Stimulated activated naive CD4-positive, alpha-beta T cell (primary cell): ENCODE measurements at places on chromosomes 1 and 21.

DNA sequence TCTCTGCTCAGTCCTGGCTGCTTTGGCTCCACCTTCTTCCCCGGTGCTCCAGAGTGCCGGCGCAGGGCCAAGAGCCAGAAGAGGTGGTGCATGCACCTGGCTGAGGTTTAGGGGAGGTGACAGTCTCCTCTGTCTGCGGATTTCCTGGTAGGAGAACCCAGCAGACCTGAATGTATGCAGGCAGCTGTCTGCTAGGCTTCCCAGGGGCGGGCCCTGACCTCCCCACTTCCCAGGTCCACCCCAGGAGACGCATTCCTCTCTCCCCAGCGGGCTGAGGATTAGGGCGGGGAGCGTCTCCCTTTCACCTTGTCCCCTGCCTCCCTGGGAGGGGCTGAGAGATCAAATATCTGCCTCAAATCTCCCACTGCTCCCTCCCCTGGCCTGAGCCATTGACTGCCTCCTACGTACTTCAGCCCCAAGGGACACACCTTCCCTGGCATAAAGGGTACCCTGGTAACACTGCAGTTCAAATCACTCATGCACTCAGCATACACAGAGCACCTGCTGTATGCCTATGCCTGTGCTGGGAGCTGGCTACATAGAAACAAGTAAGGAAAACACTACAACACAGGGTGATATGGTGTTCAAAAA is 27.5 kb downstream of the DMBX1 start:
- DNase-seq = no peak

DNA sequence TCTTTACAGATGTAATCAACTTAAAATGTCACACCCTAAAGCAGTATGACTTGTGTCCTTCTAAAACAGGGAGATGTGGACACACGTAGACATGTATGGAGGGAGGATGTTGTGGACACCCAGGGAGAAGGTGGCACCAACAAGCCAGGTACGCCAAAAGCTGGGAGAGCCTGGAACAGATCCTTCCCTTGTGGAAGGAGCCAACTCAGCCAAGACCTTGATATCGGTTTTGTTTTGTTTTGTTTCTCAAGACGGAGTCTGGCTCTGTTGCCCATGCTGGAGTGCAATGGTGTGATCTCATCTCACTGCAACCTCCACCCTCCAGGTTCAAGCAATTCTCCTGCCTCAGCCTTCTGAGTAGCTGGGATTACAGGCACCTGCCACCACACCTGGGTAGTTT is 45.6 kb downstream of the CHAF1B start:
- DNase-seq = no peak

GRCh38 chr1:21956720-21957552 is 19.8 kb upstream of the HSPG2 start:
- DNase-seq = peak; percentile 37

- DNase-seq = no peak
These were observed 29.3 kb upstream of the USP1 start for GRCh38 chr1:62407398-62408009.

DNA sequence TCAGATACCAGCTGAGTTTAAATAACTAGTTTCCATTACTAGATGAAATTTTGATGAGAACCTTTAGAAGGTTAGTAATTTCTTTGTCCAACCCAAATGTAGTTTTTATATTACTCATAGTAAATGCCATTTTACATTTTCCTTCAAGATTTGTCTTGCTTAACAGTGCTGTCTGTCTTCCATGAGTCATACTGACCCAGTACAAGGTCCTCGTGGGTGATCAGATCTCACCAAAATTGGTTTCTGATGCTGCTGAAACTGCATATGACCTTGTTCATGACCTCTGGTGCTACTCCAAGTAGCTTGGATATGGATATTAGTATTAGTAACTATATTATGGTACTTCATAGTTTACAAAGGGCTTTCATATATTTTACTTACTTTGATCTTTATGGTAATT is 207.1 kb downstream of the RYR2 start:
- DNase-seq = no peak

GRCh38 chr1:229537894-229538293 is 20.6 kb downstream of the ABCB10 start:
- DNase-seq = no peak

GRCh38 chr1:8862528-8862927 is 16.0 kb downstream of the ENO1 start:
- peak; percentile 35 for DNase-seq

GRCh38 chr21:26529526-26529925 is 43.6 kb downstream of the CYYR1 start:
- no peak for DNase-seq

DNA sequence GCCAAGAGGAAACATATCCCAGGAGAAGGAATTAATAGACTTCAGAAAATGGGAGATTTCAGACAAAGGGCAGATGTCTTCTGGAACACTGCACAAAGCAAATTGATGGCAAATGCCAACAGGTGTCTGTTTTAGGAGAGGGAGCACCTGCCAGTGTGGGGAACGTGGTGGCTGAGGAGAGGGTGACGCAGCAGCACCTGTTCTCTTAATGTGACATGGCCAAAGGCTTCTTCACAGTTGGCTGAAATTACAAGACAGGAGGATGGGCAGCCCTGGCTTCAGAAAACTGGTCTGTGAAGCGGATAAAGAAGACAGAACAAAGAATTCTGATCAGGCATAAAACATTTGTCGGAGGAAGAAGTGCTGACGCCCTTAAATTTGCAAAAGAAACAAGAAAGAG is 178.7 kb upstream of the RUNX1 start:
- no peak for DNase-seq

GRCh38 chr1:184535191-184535970 is 148.6 kb downstream of the C1orf21 start:
- no peak for DNase-seq

DNA sequence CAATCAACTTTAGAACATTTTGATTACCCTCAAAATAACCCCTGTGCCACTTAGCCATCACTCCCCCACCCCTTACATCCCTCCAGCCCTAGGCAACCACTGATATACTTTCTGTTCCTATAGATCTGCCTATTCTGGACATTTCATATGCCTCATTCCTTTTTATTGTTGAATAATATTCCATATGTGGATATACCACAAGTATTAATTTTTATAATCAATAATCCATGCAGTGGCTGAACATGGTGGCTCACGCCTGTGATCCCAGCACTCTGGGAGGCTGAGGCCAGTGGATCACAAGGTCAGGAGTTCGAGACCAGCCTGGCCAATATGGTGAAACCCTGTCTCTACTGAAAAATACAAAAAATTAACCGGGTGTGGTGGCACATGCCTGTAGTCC is 20.1 kb upstream of the MED18 start:
- no peak for DNase-seq

DNA sequence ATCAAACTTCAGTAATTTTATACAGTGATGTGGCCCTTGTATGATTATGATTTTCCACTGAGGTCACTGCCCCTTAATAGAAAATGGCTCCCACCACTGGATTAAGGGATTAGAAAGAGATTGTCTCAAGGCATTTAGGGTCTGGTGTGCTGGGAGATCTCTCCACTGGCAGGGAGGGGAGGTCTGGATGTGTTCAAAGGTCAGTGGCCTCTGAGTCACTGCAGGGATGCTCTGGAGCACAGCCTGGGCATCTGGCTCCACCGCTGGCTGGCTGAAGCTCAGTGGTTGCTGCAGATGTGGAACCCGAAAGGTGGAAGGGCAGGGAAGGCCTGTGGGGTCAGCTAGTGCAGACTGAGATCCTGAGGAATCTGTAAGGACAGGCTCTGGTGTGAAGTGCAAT is 18.3 kb upstream of the CHI3L1 start:
- no peak for DNase-seq
